ENCODE measurements at places on chromosomes 6 and 20.

DNA sequence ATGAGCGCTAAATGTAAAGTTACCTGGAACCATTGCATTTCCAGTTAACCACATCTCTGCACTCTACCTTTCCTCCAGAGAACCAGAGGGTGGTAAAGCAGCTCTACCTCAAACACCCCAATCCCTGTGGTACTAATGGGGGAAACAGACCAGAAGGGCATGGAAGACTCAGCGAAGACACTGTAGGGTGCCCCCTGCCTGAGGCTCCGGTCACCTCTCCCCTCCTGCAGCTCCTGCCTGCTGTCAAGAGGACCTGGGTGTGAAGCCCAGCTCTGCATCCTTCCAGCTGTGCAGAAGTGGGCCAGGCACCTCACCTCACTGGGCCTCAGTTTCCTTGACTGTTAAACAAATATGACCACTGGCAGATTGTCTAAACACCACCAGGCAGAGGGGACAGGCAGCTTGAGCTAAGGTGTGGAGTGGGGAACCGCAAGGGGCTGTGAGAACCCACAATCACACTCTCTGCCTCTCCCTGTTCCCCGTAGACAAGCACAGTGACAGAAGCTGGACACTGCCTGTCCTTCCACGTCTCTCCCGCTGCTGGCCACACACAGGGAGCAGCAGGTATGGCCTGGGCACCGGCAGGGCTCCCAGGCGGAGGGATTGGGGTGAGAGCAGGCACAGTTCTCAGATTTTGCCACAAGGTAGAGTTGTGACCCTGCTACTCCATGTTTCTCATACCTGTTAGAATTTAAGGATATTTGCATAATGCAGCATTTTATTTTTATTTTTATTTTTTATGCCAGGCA lies 9.1 kb upstream of the BPIFA2 start:
- no peak for DNase-seq

GRCh38 chr6:52426667-52427066 lies 6.5 kb downstream of the EFHC1 start:
- no peak for DNase-seq

GRCh38 chr20:48898210-48898609 lies 23.3 kb upstream of the ARFGEF2 start:
- DNase-seq: no peak

GRCh38 chr6:29853245-29853644 lies 25.6 kb downstream of the HLA-G start:
- DNase-seq: no peak

- DNase-seq: no peak
Observed at GRCh38 chr6:158041370-158041769, 59.7 kb downstream of the SYNJ2 start.

GRCh38 chr6:54846243-54846856 lies at the start of gene FAM83B:
Gene FAM83B, plus strand, starts transcription at chr6:54846771. Its CDS starts 23,476 bp downstream, at chr6:54870247.
- no peak for DNase-seq

DNA sequence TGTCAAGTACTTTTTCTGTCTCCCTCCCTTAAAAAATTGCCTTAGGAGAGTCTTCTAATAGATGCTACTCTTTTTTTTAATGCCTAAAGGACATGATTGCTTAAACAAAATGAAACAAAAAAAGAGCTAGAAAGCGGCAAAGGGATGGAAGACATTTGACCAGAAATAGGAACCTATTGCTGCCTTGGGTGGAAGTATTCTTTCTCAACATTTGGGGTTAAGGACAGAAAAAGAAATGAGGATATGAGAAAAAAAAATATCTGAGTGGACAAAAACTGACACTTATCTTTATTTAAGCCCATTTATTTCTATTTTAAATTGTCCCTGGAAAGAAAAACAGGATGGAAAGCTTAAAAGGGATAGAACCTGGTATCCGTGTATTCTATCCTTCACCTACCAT lies 664.9 kb upstream of the CITED2 start:
- DNase-seq: no peak

- no peak for DNase-seq
Observed at GRCh38 chr6:68693271-68693670, 58.2 kb downstream of the ADGRB3 start.

DNA sequence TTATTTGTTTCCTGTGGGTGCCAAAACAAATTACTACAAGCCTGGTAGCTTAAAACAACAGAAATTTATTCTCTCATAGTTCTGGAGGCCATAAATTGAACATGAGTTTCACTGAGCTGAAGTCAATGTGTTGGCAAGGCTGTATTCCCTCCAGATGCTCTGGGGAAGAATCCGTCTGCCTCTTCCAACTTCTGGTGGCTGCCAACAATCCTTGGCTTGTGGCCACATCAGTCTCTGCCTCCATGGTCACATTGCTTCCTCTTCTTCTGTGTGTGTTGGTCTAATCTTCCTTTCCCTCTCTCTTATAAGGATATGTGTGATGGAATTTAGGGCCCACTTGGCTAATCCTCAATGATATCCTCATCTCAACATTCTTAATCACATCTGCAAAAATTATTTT lies 92.8 kb upstream of the EPB41L1 start:
- no peak for DNase-seq

DNA sequence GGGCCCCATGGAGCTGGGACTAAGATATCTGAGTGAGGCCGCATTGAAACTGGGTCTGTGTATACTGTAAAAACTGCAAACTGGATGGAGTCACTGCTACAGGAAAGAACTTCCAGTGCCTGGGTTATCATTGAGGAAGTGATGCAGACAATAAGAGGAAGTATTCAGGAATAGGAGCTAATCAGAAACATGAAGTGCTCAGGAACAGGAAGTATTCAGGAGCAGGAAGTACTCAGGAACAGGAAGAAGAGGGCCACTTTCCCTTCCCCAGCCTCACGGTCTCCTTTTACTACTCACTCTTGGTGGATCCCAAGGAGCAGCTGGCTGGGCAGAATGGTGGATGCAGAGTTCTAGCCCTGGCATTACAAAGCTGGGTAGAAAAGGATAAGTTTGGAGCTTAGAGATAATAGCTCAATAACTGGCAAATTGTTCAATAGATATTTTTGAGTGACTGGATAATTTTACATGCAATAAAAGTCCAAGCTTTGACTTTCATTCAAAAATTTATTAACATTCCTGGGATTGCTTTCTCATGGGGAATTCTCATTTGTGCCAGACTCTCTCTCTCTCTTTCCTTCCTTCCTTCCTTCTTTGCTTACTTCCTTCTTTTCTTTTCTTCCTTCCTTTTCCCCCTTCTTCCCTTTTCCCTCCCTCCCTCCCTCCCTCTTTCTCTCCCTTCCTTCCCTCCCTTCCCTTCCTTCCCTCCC lies 82.2 kb upstream of the PAX1 start:
- DNase-seq: no peak

DNA sequence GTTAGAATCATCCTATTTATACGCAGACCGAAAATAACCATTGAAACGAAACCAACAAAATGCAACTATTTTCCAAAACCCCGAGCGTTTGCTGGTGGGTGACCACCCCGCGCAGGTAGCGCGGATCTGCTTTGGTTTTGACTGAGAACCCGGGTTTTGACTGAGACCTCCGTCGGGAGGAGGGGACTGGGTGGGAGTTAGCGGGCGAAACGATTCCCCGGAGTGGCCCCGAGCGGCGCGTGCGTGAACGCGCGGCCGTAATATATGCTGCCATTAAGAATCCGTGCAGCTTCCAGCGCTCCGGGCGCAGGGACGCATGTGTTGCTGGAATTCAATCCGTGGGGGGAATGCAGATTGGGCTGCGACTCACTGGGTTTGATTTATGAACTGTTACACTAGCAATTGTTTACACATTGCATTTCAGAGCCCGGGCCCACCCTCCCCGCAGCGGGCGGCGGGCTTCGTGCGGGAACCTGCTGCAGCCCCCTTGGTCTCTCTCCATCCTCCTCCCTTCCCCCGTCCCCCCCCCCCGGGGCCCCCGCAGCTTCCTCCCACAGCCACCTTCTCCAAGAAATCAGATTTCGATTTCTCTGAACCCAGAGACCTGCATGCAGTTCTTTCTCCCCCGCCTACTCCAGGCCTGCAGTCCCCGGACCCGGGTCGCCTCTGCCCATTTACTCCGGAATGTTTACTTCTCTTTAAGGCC lies 9.9 kb downstream of the NRN1 start:
- no peak for DNase-seq

DNA sequence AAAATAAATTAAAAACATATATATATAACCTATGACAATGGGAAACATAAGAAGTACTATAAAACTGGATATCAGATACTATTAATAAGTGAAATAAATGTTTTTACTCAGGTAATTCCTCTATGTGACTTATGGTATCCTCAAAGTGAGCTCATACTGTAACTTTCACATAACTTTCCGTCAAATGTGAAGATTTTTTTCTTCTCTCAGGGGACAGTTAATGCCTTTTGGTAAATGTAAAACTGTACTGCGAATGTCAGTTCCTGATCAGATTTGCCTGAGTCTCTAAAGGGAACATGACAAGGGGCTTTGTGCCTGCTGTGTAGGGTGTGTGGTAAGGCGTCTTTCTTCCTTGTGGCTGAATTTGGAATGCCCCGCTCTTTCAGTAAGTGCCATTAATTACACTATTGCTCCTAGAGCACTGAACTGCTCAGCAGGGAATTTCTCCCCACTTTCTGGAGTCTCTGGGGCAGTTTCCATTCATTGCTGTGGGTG lies 271.8 kb downstream of the PRL start:
- DNase-seq: no peak

DNA sequence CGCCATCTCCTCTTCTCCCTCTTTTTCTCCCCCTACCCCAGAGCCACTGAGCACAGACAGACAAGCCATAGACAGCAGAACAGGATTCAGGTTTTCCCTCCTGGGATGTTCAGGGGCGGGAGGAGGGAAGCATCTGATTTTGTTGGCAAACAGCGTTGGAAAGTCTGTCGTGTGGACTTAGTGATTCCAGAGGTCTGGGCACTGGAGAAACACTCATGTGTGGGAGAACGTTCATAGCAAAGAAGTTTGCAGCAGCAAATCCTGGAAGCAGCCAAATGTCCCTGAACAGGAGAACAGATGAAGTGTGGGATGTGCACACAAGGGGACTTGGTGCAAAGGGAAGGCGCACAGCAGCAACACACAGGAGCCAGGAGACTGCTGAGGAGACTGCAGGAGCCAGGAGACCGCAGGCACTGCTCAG lies 264.1 kb upstream of the CDYL start:
- no peak for DNase-seq

DNA sequence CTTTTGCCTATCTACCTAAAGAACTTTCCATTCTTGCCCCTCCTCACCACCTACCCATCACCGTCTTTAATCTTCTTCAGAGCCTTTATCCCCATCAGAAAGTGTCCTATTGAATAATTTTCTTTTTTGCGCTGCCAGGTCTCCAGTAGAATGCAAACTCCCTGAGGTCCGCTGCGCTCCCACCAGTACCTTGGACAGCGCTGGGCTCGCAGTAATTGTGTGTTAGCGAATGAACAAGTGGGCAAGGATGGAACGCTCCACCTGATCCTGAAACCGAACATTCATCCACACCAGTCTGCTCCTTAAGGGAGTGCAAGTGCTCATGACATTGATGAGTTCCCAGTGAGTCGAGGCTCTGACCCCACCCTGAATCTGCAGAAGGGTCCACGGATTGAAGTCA lies 391.2 kb downstream of the CDH26 start:
- DNase-seq: no peak

DNA sequence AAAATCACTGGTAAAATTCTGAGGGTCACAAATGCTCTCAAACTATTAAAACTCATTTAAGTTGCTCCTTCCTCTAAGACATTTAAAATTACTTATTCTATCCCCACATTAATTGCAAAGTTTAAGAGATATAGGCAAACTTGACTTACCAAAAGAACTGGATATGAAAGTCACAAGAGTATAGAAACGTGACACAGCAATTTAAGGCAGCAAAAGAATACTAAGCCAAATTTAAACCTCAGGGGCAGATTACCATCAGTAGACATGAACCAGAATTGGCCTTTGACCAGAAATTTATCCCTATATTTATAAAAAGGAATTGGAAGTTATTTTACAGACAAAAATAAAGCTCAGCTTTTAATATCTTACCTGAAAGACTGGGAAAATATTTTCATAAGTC lies 56.0 kb downstream of the MAP3K7 start:
- DNase-seq: no peak

DNA sequence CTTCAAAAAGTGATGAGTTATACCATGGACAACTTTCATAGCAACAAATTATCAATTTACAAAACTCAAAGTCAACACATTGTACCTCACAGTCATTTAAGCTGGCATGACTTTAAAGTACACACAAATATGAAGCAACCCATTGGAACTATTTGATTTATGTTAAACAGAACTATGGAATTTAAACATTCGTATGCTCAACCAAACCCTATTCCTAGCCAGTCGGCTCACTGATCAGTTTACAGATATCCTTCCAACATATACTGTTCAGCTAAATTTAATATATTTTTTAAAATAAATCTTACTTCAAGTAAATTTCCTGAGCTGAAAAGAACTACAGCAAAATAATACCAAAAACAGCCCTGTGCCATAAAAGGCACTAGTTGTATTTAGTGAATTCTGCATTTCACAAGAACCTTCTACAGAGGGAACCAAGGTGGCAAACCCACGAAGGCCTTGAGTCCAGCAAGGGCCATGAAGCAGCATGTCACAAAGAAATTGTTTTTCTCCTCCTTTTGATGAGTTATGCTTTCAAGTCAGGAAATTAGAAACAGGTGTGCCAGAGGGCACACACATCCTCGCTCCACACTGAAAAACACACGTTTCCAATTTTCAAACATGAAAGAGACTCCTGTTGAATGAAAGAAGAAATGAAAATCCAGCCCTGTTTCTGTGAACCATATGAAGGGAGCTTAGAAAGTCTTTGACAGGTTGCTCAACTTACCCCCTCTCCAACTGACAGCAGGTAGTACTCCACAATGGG lies 122.8 kb downstream of the TASP1 start:
- no peak for DNase-seq

- no peak for DNase-seq
Observed at GRCh38 chr6:114058435-114058834, 87.5 kb upstream of the HDAC2 start.

GRCh38 chr6:63447134-63447533 lies 125.1 kb upstream of the LOC128125822 start:
- DNase-seq: no peak

DNA sequence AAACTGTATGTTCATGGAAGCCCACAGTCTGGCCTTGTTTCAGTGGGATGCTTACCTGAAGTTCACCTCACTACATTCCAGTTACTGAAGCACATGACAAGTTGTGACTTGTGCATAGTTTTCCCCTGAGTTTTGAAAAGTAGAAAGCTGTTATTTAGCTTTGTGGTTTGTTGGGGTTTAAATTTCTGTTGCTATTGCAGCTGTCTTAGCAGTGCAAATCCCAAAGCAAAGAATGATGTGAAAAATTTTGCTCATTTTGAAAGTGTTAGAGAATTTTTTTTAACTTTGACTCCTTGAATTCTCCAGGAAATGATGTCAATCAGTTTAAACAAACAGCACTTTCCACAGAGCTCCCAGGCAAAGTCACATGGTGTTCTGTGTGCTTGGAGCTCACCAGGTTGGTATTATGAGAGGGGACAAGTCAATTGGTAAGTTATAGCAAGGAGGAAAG lies 268.4 kb downstream of the ADGRG6 start:
- no peak for DNase-seq

DNA sequence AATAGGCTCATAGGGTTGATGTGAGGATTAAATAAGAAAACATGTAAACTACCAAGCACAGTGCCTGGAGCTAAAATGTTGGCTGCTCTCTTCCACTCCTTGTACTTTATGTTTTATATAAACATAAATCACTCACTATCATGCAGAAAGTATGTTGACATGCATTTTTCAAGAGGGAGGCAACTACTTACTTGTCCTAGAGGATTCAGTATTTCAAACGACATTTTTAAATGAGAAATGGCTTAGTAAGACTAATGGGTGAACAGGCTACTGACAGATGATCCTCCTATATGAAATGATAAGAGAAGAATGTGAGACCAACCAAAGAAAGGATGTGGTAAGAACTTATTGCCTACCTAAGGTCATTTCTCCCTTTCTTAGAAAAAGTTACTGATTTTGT lies 21.0 kb downstream of the LATS1 start:
- DNase-seq: no peak

GRCh38 chr20:10591946-10592521 lies 81.8 kb downstream of the JAG1 start:
- DNase-seq: no peak

All from stimulated activated CD4-positive, alpha-beta T cell treated with anti-CD3 and anti-CD28 coated beads, Interleukin-1b, Interleukin-23, amount 100 ng/mL, for 1 hour (primary cell).